ENCODE measurements at places on chromosomes 6 and 20.

GRCh38 chr6:128397996-128398395, 122.4 kb downstream of the PTPRK start:
- peaks cover 5% of the 10 kb centered on the region for H3K4me1 ChIP-seq
- H3K27me3 ChIP-seq, result no peaks in the 10 kb centered on the region
- no peaks in the 10 kb centered on the region for H3K36me3 ChIP-seq
- no peak for DNase-seq

DNA sequence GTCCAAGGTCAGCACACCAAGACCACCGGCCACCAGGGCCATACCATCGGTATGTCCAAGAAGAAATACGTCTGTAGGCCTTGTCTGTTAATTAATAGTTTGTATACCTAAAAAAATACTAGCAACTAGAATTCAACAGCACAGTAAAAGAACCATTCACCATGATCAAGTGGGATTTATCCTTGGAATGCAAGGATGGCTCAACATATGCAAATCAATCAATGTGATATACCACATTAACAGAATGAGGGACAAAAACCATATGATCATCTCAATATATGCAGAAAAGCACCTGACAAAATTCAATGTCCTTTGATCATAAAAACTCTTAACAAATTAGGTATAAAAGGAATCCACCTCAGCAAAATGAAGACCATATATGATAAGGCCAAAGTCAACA, 24.4 kb downstream of the RPP40 start:
- no peaks in the 10 kb centered on the region for H3K36me3 ChIP-seq
- no peak overlapping the region for H3K4me3 ChIP-seq
- H3K27me3 ChIP-seq, result no peaks in the 10 kb centered on the region
- DNase-seq, result no peak

DNA sequence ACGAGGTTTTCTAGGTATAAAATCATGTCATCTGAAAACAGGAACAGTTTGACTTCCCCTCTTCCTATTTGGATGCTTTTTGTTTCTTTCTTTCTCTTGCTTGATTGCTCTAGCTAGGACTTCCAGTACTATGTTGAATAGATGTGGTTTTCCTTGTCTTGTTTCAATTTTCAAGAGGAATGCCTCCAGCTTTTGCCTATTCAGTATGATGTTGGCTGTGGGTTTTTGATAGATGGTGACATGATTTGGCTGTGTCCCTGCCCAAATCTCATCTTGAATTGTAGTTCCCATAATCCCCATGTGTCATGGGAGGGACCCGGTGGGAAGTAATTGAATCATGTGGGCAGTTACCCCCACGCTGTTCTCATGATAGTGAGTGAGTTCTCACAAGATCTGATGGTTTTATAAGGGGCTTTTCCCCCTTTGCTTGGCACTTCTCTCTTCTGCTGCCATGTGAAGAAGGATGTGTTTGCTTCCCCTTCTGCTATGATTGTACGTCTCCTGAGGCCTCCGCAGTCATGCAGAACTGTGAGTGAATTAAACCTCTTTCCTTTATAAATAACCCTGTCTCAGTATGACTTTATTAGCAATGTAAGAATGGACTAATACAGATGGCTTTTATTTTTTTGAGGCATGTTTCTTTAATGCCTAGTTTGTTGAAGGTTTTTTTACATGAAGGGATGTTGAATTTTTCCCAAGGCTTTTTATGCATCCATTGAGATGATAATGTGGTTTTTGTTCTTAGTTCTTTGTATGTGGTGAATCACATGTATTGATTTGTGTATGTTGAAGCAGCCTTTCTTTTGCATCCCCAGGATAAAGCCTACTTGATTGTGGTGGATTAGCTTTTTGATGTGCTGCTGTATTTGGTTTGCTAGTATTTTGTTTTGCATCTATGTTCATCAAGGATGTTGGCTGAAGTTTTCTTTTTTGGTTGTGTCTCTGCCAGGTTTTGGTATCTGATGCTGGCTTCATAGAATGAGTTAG, 239.1 kb downstream of the THBS2 start:
- H3K27me3 ChIP-seq, result no peaks in the 10 kb centered on the region
- H3K36me3 ChIP-seq, result no peaks in the 10 kb centered on the region
- no peak overlapping the region for H3K27ac ChIP-seq
- H3K4me1 ChIP-seq, result peaks cover 12% of the 10 kb centered on the region

DNA sequence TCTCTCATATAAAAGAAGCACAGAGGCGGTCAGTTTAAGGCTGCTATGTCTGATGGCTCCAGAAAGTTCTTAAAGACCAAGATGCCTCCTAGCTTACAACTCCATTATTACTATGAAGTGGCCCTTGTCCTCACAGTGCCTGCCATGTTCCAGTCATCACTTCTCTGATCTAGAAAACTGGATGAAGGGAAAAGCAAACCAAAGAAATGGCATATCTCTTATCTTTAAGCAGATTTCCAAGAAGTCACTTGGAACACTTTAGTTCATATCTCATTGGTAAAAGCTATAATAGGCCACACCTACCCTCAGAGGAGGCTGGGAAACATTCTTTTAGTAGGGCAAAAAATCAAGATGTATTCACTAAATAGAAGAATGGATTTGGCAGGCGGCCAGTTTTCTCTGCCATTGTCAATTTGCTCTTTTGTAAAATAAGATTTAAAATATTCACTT, 289.6 kb downstream of the TBC1D7 start:
- no peaks in the 10 kb centered on the region for H3K27me3 ChIP-seq
- no peak for DNase-seq
- no peak overlapping the region for H3K4me3 ChIP-seq
- H3K27ac ChIP-seq, result peak overlapping the region; percentile 76
- no peaks in the 10 kb centered on the region for H3K36me3 ChIP-seq
- H3K4me1 ChIP-seq, result peaks cover 25% of the 10 kb centered on the region

All from esophagus squamous epithelium (tissue), 5 donors.